B cell (primary cell): ENCODE measurements at places on chromosomes 12 and 14. TPM values are rescaled to one million over a fixed set of nuclear protein-coding genes. Genes with fewer than 3 reads are reported as not detected.

The FNTB gene
- total RNA-seq = 7.7 and 10.2 TPM in 2 replicates

The RERGL gene
- not detected in 2 replicates for total RNA-seq

The HSPB8 gene
- not detected in 2 replicates for total RNA-seq

The AP1G2 gene
- total RNA-seq = 627 and 648 TPM in 2 replicates

The KRT75 gene
- not detected in 2 replicates for total RNA-seq

The CFL2 gene
- 21.9 and 25.2 TPM in 2 replicates for total RNA-seq

The GLI1 gene
- 3.9 and 4.1 TPM in 2 replicates for total RNA-seq

The B4GALNT3 gene
- total RNA-seq = not detected in 2 replicates

The CLEC4E gene
- total RNA-seq = not detected in 2 replicates

The ANAPC7 gene
- 68.4 and 68.8 TPM in 2 replicates for total RNA-seq

The RAD52 gene
- total RNA-seq = 22.9 and 27.6 TPM in 2 replicates

The SOAT2 gene
- total RNA-seq = not detected in 2 replicates
